ENCODE measurements at places on chromosomes 5 and 9.

GRCh38 chr9:79255651-79256260 lies 316.0 kb upstream of the TLE4 start:
- DNase-seq, result no peak

DNA sequence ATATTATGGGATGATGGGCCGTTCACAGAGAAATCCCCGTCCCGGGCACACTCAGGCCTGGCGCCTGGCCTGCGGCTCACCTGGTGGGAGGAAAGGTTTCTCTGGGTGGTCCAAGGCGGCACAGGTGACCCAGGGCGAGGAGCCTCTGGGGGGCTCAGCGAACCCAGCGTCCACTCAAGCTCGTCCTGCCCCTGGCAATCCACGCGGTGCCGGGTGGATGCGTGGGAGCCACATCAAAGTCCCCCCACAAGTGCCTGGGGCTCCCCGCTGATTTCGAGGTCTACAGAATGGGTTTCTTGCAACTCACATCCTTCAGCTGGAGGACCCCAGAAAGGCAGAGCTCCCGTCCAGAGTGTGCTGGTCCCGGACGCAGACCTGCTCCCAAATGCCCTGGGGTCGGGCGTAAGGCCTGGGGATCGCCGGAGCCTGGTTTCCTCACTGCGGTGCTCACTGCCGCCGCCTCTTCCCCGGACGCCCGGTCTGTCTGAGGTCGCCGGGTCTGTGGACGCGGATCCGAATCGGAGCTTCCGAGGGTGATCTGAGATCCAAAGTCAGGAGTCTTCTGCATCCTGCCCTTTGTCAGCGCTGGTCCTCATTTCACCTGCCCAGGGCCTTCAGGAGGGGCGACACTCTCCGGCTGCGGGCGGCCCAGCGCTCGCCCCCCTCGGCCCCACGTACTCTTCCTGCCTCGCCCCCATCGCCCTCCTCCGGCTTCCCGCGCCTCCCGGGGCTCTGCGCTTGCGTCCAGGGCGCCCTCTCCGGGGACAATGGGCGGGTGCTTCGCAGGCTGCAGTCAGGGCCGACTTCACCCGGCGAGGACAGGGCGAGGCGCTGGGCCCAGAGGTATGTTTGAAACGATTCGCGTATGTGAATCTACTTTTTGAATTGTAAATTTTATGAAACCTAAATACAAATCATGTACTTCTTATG lies 20.0 kb upstream of the RUFY1 start:
- no peak for DNase-seq

- no peak for DNase-seq
Observed at GRCh38 chr5:137252512-137252911, 246.6 kb downstream of the SPOCK1 start.

- DNase-seq, result peak; percentile 33
Observed at GRCh38 chr5:123208668-123209501, 119.8 kb downstream of the PRDM6 start.

GRCh38 chr5:102835717-102836116 lies 80.6 kb downstream of the PAM start:
- DNase-seq, result no peak

DNA sequence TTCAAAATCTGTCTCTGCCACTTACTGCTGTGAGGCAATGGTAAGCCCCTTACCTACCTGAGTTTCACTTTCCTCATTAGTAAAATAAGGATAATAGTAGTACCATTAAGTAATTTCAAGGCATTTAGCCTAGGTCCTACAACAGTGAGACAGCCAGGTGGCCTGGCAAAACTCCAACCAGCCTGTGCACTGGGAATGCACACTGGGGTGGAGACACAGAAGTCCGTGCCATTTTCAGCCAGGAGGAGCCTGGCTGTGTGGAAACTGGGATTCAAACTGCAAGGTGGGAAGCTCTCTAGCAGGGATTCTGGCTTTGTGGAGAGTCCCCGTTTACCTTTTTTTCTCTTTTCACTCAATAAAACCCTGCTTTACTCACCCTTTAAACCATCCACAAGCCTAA lies 630.4 kb downstream of the PRELID2 start:
- no peak for DNase-seq
